ENCODE measurements at places on chromosomes 13 and 19.

GRCh38 chr13:82749551-82749950, 1132.7 kb downstream of the SLITRK1 start:
- no peak overlapping the region for H3K4me3 ChIP-seq
- no peak overlapping the region for H3K27ac ChIP-seq
- H3K4me1 ChIP-seq, result no peaks in the 10 kb centered on the region
- no peaks in the 10 kb centered on the region for H3K27me3 ChIP-seq
- no peak for DNase-seq
- H3K36me3 ChIP-seq, result no peaks in the 10 kb centered on the region

DNA sequence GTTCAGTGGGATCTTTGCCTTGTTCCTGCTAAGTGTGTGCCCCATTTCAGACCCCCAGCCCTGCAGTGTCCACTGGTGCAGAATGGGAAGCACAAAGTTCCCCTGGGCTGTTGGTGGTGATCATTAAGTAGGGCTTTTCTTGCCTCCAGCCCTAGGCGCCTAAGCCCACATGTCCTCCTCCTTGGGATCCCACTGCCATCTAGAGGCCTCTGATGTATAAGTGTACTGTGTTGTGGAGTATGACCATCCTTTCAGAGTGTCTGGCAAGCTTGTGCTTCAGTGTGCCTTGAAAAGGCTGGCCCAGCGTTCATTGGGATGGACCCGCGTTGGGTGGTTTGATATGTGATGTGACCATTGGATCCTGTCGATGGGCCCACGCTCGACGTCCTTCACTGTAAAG, 71.2 kb downstream of the WASF3 start:
- no peak for DNase-seq
- H3K36me3 ChIP-seq, result no peaks in the 10 kb centered on the region
- no peak overlapping the region for H3K4me3 ChIP-seq
- H3K27ac ChIP-seq, result no peak overlapping the region
- H3K4me1 ChIP-seq, result no peaks in the 10 kb centered on the region

GRCh38 chr13:96431044-96431581, 341.2 kb downstream of the HS6ST3 start:
- H3K36me3 ChIP-seq, result no peaks in the 10 kb centered on the region
- H3K27ac ChIP-seq, result no peak overlapping the region
- no peaks in the 10 kb centered on the region for H3K4me1 ChIP-seq
- no peak overlapping the region for H3K4me3 ChIP-seq
- H3K27me3 ChIP-seq, result no peaks in the 10 kb centered on the region

GRCh38 chr13:40578055-40578454, 88.4 kb downstream of the FOXO1 start:
- no peaks in the 10 kb centered on the region for H3K27me3 ChIP-seq
- no peak overlapping the region for H3K27ac ChIP-seq
- H3K4me3 ChIP-seq, result no peak overlapping the region
- H3K4me1 ChIP-seq, result no peaks in the 10 kb centered on the region

DNA sequence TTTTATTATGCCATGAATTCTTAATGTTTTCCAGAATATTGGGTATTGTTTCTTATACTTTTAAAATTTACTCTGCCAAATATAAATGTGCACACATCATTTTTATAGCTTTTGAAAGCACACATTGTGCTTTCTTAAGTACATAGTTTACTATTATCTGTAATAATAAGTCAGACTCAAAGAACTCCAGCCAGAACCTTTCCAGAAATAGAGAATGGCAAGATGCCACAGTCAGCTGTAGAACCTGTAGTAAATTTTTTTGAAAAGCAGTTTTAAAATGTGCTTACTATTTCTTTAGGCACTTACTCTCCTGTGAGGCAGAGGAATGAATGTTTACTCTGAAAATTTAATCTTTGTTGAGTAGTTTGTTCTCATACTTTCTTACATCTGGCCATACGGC, 1287.1 kb downstream of the PCDH9 start:
- H3K4me3 ChIP-seq, result no peak overlapping the region
- H3K36me3 ChIP-seq, result no peaks in the 10 kb centered on the region
- no peaks in the 10 kb centered on the region for H3K4me1 ChIP-seq
- H3K27ac ChIP-seq, result no peak overlapping the region

DNA sequence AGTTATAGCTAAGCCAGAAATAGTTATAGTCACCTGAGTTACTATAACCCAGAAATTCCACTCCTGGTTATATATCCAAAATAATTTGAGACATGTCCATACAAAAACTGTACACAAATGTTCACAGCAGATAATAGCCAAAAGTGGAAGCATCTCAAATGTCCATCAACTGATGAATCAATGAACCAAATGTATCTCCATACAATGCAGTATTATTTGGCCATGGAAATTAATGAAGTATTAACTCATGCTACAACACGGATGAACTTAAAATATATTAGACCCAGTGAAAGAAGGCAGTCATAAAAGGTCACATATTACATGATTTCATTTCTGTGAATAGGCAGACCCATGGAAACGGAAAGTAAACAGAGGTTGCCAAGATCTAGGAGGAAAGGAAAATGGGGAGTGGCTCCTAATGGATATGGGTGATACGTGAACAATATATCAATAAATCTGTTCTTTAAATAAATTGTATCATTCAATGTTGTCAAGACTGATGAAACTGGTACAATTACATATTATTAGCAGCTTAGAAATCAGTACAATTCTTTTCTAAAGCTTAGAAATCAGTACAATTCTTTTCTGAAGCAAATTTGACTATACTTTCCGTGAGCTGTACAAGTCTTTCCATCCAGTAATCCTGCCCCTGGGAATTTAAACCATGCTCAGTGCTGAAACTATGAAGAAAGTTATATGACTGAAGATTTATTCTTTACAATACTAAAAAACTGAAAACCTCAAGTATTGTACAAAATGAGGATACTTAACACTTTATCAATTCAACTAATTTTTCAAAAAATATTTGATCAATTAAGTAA, 47.0 kb upstream of the DIAPH3 start:
- no peak for DNase-seq

- no peaks in the 10 kb centered on the region for H3K27me3 ChIP-seq
- no peaks in the 10 kb centered on the region for H3K4me1 ChIP-seq
- no peaks in the 10 kb centered on the region for H3K36me3 ChIP-seq
- no peak overlapping the region for H3K27ac ChIP-seq
These were observed 64.2 kb downstream of the CRYL1 start for GRCh38 chr13:20461481-20461859.

- H3K36me3 ChIP-seq, result no peaks in the 10 kb centered on the region
- DNase-seq, result no peak
- no peaks in the 10 kb centered on the region for H3K4me1 ChIP-seq
- no peaks in the 10 kb centered on the region for H3K27me3 ChIP-seq
These were observed 170.8 kb upstream of the SOX1 start for GRCh38 chr13:111895896-111896821.

- DNase-seq, result no peak
- H3K4me1 ChIP-seq, result no peaks in the 10 kb centered on the region
- no peaks in the 10 kb centered on the region for H3K36me3 ChIP-seq
- no peaks in the 10 kb centered on the region for H3K27me3 ChIP-seq
- H3K27ac ChIP-seq, result no peak overlapping the region
These were observed 13.6 kb downstream of the GRTP1 start for GRCh38 chr13:113350065-113350937.

DNA sequence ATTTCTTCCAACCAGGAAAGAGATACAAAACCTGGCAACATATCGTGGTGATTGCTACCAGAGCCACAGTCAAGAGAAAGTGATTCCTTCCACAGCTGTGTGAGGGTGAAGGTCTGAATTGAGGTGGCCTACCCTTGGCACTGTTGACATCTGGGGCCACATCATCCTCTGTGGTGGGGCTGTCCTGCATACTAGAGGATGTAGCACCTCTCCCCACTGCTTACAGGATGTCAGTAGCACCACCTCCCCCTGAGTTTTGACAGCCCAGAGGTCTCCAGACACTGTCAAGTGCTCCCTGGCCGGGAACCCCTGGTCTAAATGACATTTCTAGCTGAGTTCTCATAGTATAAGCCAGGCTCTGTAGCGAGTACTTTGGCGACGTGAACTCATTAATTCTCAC, 15.5 kb downstream of the PTGER1 start:
- no peak overlapping the region for H3K4me3 ChIP-seq
- no peaks in the 10 kb centered on the region for H3K36me3 ChIP-seq
- H3K4me1 ChIP-seq, result no peaks in the 10 kb centered on the region
- no peak overlapping the region for H3K27ac ChIP-seq

GRCh38 chr19:39416152-39417120, 4.0 kb downstream of the PLEKHG2 start:
- H3K4me3 ChIP-seq, result peak overlapping the region; percentile 98
- H3K36me3 ChIP-seq, result no peaks in the 10 kb centered on the region
- peak overlapping the region; percentile 100 for H3K27ac ChIP-seq
- no peaks in the 10 kb centered on the region for H3K27me3 ChIP-seq
- DNase-seq, result no peak
- no peaks in the 10 kb centered on the region for H3K4me1 ChIP-seq

Data from breast epithelium (tissue), 4 donors.